Neural crest cell (in vitro differentiated cells): ENCODE measurements at places on chromosomes 7 and 10.

DNA sequence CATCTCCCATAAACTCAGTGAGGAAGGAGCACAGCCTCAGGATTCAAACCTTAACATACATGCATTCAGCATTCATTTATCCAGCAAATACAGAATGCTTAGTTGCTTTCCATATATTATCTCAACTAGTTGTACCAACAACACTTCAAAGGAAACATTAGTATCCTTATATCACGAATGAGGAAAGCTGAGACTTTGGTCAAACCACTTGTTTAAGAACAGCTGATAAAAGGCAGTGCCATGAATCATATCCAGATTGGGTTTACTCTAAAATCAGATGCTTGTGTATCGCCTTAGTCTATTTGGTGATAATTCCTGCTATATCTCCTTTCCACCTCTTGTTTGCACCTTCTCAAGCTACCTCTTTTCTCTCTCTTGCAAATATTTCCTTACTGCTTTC lies 1.9 kb upstream of the CPED1 start:
- H3K36me3 ChIP-seq, result no peaks in the 10 kb centered on the region
- peaks cover 36% of the 10 kb centered on the region for H3K27me3 ChIP-seq
- H3K4me3 ChIP-seq, result no peak overlapping the region
- no peak for DNase-seq
- H3K4me1 ChIP-seq, result peaks cover 25% of the 10 kb centered on the region

DNA sequence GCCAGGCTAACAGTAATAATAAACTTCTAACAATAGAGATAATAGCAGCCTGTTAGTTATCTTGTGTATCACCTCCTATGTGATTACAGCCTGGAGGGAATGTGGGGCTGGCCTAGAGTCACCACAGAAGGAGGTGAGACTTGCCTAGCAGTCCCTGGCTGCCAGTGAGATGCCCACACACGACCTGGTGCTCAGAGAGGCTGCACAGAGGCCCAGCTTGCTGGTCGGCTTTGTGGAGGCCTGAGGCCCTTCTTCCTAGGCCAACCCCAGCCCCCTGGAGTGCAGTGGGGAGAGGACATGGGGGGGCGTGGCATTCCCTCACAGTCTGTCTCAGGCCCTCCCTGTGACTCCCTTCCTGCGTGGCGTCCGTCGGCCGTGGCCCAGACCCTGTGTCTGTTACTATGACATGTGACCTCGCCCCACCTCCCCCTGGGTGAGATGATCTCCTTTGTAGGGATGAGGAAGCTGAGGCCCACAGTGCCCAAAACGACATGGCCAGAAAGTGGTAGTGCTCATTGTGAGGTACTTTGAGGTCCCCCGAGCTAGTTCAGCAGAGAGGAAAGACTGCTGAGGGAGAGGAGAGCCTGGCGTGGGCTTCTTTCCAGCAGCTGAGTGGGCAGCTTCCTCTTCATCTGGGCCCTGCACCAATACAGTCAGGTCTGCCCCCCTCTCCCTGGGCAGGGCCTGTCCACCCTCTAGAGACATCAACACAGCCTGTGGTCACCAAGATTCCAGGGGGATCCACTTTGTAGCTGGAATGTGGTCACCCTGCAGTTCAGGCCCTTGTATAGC lies 29.7 kb downstream of the UNC5B start:
- no peak for DNase-seq
- no peaks in the 10 kb centered on the region for H3K27me3 ChIP-seq

DNA sequence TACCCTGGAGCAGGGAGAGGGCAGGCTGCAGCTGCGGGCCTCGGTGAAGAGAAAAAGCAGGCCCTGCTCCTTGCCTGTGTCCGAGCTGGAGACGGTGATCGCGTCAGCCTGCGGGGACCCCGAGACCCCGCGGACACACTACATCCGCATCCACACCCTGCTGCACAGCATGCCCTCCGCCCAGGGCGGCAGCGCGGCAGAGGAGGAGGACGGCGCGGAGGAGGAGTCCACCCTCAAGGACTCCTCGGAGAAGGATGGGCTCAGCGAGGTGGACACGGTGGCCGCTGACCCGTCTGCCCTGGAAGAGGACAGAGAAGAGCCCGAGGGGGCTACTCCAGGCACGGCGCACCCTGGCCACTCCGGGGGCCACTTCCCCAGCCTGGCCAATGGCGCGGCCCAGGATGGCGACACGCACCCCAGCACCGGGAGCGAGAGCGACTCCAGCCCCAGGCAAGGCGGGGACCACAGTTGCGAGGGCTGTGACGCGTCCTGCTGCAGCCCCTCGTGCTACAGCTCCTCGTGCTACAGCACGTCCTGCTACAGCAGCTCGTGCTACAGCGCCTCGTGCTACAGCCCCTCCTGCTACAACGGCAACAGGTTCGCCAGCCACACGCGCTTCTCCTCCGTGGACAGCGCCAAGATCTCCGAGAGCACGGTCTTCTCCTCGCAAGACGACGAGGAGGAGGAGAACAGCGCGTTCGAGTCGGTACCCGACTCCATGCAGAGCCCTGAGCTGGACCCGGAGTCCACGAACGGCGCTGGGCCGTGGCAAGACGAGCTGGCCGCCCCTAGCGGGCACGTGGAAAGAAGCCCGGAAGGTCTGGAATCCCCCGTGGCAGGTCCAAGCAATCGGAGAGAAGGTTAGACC lies 138.0 kb upstream of the STK17A start:
- no peaks in the 10 kb centered on the region for H3K27me3 ChIP-seq
- peaks cover 34% of the 10 kb centered on the region for H3K4me1 ChIP-seq
- H3K4me3 ChIP-seq, result no peak overlapping the region
- H3K27ac ChIP-seq, result peak overlapping the region; percentile 62

DNA sequence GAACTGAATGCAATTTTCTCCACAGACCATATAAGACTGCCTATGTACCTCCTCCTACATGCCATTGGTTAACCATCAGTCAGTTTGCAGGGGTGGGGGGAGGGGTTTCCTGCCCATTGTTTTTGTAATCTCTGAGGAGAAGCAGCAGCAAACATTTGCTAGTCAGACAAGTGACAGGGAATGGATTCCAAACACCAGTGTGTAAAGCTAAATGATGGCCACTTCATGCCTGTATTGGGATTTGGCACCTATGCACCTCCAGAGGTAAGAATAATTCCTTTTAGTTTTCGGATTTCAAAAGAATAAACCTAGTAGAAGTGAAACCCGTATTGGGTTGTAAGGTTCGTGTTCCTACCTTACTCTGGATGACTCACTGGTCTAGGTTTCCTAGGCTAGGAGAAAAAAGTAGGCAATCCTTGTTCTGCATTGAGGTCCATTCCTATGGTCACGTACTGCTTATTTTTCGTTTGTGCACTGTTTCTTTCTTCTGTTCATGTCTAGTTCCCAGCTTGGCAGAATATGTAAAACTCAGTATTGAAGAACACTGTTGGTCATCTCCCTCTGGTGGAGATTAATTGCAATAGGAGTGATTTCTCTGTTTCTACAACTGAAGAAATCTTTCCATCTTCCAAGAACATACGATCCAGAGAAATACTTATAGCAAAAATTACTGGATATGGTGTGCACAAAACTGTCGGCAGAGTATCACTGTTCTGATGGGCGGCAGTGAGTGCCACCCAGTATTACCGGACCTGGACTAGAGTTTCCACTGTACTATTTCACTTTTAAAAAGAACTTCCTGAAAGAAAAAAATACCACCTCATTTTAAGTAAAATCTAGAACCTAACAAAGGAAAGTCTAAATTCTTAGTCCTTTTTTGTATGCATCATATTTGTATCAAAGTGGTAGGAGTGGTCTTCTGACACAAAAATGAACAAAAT lies at the start of gene AKR1C3:
Gene AKR1C3, plus strand, starts transcription at position 150 of the 941 bp plus-strand sequence. Its CDS starts 31 bp downstream, at position 181.
- H3K36me3 ChIP-seq, result no peaks in the 10 kb centered on the region
- no peak within 1 kb of the TSS for H3K27ac ChIP-seq
- no peak for DNase-seq
- no peaks in the 10 kb centered on the region for H3K27me3 ChIP-seq
- no peaks in the 10 kb centered on the region for H3K4me1 ChIP-seq

DNA sequence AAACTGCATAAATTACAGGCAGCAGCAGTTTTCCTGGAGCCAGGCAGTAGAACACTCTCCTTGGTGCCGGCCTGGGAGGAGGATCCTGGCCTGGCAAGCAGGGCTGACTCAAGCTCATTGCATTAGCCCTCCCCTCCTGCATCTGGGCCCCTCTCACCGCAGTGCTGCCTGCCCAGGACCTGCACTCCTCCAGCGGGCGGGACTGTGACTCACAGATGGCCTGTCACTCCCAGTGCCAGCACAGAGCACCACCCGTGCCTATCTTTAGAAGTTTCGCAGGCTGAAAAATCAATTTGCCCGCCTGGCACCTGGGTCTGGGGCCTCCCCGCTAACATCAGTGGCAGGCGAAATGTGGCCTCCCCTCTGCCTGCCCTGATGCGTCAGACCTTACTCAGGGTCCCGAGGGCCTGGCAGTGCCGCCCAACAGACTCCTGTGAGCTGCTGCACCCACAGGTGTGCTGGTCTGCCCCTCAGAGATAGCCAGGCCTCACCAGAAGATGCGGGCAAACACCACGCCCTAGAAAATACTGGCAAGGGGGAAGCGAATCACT lies 123.8 kb downstream of the KCNMA1 start:
- H3K4me1 ChIP-seq, result peaks cover 29% of the 10 kb centered on the region
- H3K27ac ChIP-seq, result no peak overlapping the region
- H3K27me3 ChIP-seq, result no peaks in the 10 kb centered on the region
- H3K36me3 ChIP-seq, result no peaks in the 10 kb centered on the region
- no peak for DNase-seq

GRCh38 chr7:131244259-131244852 lies 83.3 kb upstream of the MKLN1 start:
- H3K36me3 ChIP-seq, result no peaks in the 10 kb centered on the region
- H3K27ac ChIP-seq, result no peak overlapping the region
- H3K4me1 ChIP-seq, result no peaks in the 10 kb centered on the region
- H3K27me3 ChIP-seq, result no peaks in the 10 kb centered on the region

- H3K36me3 ChIP-seq, result no peaks in the 10 kb centered on the region
- H3K27ac ChIP-seq, result no peak overlapping the region
- no peaks in the 10 kb centered on the region for H3K27me3 ChIP-seq
- no peaks in the 10 kb centered on the region for H3K4me1 ChIP-seq
- no peak for DNase-seq
- no peak overlapping the region for H3K4me3 ChIP-seq
Measured at GRCh38 chr7:34022626-34023025, 117.3 kb downstream of the BMPER start.

- DNase-seq, result no peak
- H3K4me1 ChIP-seq, result no peaks in the 10 kb centered on the region
- H3K36me3 ChIP-seq, result no peaks in the 10 kb centered on the region
- no peaks in the 10 kb centered on the region for H3K27me3 ChIP-seq
Measured at GRCh38 chr7:87075671-87076404, 16.4 kb upstream of the ELAPOR2 start.

DNA sequence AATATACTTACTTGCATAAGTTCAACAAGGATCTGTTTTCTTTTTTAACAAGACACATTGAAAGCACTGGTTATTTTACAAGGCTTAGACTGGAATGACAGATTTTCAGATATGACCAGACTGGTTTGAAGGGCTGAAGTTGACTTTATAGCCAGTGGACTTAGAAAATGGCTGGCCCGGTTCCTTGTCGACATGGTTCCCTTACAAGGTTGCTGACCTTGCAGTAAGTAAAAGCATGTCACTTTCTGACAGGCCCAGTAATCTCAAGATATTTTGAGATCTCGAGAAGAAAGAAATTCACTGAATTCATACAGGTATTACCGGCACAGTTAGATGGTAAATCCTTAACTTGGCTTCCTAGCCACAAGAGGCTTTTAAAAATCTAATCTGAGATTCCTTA lies 136.5 kb downstream of the COBL start:
- H3K4me1 ChIP-seq, result no peaks in the 10 kb centered on the region
- H3K27me3 ChIP-seq, result peaks cover 11% of the 10 kb centered on the region
- H3K27ac ChIP-seq, result no peak overlapping the region
- no peak overlapping the region for H3K4me3 ChIP-seq
- no peaks in the 10 kb centered on the region for H3K36me3 ChIP-seq
- no peak for DNase-seq

- DNase-seq, result no peak
- peaks cover 18% of the 10 kb centered on the region for H3K4me1 ChIP-seq
- H3K27ac ChIP-seq, result peak overlapping the region; percentile 44
- peak overlapping the region; percentile 89 for H3K4me3 ChIP-seq
- peaks cover 34% of the 10 kb centered on the region for H3K27me3 ChIP-seq
Measured at GRCh38 chr7:149838992-149839408, 825 bp downstream of the ZNF862 start.

DNA sequence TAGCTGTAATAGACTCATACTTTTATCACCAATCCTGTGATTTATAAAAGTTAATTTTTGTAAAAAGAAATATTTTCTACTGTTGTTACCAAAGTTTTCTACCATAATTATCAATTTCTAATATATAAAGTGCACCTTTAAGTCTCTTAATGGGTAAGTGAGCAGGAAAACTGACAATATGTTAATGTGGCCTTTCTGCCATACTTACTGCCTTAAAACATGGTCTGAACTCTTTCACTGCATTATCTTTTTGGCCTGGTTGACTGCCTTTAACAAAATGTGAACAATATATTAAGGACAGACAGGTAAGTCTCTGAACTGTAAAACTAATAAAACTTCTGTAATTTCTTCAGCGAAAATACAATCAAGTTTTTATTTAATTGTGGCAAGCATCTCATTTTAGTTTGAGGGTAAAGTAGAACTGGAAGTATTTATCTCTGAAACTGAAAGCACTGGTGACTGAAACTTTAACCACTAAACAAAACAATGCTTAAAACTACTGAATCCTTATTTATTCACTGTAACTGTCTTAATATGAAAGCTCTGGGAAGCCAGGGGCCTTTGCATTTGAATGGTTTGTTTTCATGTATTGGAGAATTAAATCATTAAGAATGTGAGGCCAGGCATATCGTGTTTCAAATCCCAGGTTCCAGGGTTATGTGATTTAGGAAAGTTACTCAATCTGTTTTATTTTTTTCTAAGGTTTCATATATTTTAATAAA lies 948.8 kb upstream of the POT1 start:
- H3K27me3 ChIP-seq, result no peaks in the 10 kb centered on the region
- H3K4me1 ChIP-seq, result peaks cover 6% of the 10 kb centered on the region
- DNase-seq, result no peak
- peaks cover 6% of the 10 kb centered on the region for H3K36me3 ChIP-seq
- H3K4me3 ChIP-seq, result no peak overlapping the region
